Activated CD4-positive, alpha-beta memory T cell treated with anti-CD3 and anti-CD28 coated beads, Interleukin-2, amount 10 ng/mL, durations not matched to agents 7 days and 5 days (primary cell): ENCODE measurements at places on chromosomes 12 and 14.

- DNase-seq = no peak
Measured at GRCh38 chr14:49986343-49987014, 93.6 kb downstream of the ARF6 start.

- DNase-seq = no peak
Measured at GRCh38 chr14:34020014-34020413, 69.1 kb upstream of the EGLN3 start.

GRCh38 chr14:75185251-75186040 lies 9.0 kb upstream of the TMED10 start:
- no peak for DNase-seq

- DNase-seq = peak; percentile 83
Measured at GRCh38 chr14:69716478-69717187, 50.3 kb upstream of the SRSF5 start.

GRCh38 chr12:119384340-119384739 lies 49.8 kb downstream of the CCDC60 start:
- DNase-seq = no peak

DNA sequence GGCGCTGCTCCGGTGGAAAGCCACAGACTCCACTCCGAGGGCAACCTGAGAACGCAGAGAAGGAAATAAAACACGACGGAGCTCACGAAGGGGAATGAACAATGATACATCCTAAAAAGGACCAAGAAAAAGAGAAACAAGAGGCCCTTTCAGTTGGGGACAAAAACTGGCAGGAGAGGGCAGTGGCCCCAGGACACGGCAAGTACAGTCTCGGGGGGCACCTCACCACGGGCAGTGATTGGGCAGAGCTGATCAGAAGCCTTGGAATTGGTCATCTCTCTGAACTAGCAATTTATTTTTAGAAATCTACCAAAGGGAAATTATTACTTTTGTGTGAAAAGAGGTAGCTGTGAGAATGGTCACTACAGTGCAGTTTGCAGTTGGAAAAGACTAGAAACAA lies 27.9 kb downstream of the CCDC92 start:
- DNase-seq = no peak

DNA sequence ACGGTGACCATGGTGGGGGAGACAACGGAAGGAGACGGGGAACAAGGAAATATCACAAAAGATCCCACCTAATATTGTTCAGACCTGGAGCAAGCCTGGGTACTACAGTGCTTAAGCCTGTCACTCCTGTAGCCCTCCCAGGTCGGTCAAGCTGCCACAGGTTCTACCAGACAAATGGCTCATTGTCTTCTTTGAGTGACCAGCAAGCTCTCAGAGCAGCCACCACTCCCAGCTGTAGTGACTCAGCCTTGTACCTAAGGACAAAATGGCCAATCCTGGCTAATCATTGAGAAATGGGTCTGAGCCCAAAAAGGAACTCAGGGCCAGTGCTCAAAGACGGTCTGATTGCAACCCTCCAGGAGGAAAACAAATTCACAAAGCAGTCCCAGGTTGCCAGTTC lies 238.4 kb upstream of the NOS1 start:
- DNase-seq = no peak

DNA sequence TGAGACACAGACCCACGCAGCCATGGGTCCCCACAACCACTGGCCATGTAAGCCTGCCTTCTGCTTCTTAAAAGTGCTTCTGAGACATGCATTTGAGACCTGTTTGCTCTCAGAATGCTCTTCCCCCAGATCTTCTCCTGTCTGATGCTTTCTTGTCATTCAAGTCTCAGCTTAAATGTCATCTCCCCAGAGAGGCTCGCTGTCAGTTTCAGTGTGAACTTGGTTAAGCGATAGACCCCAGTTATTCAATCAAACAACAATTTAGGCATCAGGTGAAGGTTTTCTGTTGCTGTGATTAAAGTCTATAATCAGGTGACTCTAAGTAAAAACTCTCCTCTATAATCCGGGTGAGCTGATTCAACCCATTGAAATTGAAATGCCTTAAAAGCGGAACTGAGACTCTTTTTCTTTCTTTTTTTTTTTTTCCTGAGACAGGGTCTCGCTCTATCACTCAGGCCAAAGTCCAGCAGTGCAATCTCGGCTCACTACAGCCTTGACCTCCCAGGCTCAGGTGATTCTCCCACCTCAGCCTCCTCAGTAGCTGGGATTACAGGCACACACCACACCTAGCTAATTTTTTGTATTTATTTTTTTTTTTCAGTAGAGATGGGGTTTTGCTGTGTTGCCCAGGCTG lies 123.4 kb downstream of the KSR2 start:
- no peak for DNase-seq
